ENCODE measurements at places on chromosomes 1 and 21.

DNA sequence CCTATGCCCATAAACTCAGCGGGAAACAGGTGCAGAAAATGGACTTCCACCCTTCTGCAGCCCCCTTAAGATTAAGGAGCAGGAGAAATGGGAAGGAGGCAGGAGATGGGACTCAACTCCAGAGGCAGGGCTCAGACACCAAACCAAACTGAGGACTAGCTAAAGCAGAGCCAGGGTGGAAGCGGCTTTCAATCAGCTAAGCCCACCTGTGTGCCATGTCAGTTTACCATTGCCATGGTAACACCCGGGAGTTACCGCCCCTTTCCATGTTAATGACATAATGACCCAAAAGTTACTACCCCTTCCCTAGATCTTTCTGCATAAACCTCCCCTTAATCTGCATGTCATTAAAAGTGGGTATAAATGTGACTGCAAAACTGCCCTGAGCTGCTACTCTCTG lies 653.5 kb downstream of the PTPRU start:
- DNase-seq: no peak

DNA sequence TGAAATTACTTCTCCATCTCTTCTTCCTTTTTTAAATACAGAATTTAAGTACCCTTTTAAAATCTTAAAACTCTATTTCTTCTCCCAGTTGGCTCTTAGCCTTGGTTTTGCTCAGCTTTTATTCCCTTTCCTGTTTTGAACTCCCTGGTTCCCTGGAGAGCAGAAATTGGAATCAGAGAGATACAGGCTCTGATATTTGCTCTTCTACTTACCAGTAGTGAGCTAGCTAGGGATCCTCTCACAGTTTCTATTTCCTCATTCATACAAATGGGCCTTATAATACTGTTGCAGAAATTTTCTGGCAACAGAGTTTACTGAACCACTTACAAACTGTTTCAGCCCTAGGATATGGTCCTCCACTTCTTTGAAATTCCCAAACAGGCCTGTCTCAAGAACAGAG lies 606.3 kb downstream of the NUF2 start:
- peak; percentile 28 for DNase-seq

DNA sequence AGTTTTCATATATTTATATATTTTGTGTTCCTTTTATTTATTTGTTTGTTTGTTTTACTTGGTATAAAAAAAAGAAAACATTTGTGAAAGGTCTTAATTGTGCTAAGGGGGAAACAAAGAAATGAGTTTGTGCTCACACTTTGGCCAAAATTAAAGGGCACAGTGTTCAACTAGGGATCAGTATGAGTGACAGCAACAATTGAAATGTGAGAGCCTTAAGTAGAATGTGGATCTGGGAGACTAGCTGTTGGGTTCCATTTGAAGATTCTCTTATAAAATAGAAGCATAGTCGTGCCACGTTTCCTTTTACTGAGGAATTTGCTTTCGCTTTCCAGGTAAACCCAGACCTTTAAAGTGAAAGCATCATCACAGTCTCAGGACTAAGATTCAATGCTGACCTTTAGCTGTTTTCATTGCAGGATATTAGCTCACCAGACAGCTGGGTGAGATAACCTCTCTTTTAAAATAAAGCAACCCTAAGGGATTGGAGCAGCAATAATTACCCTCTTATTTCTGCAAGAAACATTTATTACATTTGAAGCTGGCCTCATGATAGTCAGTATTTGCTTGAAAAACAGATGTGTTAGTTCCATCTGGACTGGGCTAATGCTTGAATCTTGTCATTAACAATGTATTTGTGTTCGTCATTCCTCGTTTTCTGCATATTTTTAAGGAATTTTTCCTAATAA lies 37.1 kb upstream of the CD55 start:
- DNase-seq: no peak

- DNase-seq: no peak
Observed at GRCh38 chr1:55574691-55575225, 359.6 kb upstream of the USP24 start.

- no peak for DNase-seq
Observed at GRCh38 chr1:65658122-65658521, 134.6 kb upstream of the PDE4B start.

GRCh38 chr21:37208056-37208721 lies 58.9 kb downstream of the VPS26C start:
- DNase-seq: no peak

GRCh38 chr1:200893411-200893901 lies 1.2 kb upstream of the INAVA start:
- no peak for DNase-seq
